Activated CD4-positive, alpha-beta memory T cell treated with anti-CD3 and anti-CD28 coated beads, Interleukin-2, amount 10 ng/mL, durations not matched to agents 7 days and 5 days (primary cell): ENCODE measurements at places on chromosomes 1 and 21. TPM values are rescaled to one million over a fixed set of nuclear protein-coding genes. Genes with fewer than 3 reads are reported as not detected.
A peak's percentile ranks its signal among the peaks of the same experiment; 100 is the strongest.

The DNM3 gene
- 2.0 TPM for total RNA-seq

The BNIPL gene
- total RNA-seq, result 1.2 TPM

The NPR1 gene
- not detected for total RNA-seq

The ADGRL4 gene
- total RNA-seq, result not detected

The SGIP1 gene
- 0.08 TPM for total RNA-seq

The CFHR2 gene
- not detected for total RNA-seq

DNA sequence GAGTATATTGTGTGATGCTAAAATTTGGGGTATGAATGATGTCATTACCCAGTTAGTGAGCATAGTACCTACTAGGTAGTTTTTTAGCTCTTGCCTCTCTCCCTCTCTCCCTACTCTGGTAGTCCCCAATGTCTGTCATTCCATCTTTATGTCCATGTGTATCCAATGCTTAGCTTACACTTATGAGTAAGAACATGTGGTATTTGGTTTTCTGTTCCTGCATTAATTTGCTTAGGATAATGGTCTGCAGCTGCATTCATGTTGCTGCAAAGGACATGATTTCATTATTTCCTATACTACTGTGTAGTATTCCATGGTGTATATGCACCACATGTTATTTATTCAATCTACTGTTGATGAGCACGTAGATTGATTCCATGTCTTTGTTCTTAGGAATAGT is 54.4 kb upstream of the NEGR1 start:
- no peaks in the 10 kb centered on the region for H3K27me3 ChIP-seq
- no peak overlapping the region for H3K27ac ChIP-seq
- no peak overlapping the region for H3K4me3 ChIP-seq
- H3K36me3 ChIP-seq, result no peaks in the 10 kb centered on the region
- no peak for DNase-seq
- no peaks in the 10 kb centered on the region for H3K4me1 ChIP-seq

GRCh38 chr1:12616709-12617373 is 1.2 kb downstream of the DHRS3 start:
- peak overlapping the region; percentile 96 for H3K4me3 ChIP-seq
- H3K4me1 ChIP-seq, result peaks cover 70% of the 10 kb centered on the region
- H3K36me3 ChIP-seq, result peaks cover 13% of the 10 kb centered on the region
- peak overlapping the region; percentile 86 for H3K27ac ChIP-seq
- peaks cover 15% of the 10 kb centered on the region for H3K27me3 ChIP-seq

DNA sequence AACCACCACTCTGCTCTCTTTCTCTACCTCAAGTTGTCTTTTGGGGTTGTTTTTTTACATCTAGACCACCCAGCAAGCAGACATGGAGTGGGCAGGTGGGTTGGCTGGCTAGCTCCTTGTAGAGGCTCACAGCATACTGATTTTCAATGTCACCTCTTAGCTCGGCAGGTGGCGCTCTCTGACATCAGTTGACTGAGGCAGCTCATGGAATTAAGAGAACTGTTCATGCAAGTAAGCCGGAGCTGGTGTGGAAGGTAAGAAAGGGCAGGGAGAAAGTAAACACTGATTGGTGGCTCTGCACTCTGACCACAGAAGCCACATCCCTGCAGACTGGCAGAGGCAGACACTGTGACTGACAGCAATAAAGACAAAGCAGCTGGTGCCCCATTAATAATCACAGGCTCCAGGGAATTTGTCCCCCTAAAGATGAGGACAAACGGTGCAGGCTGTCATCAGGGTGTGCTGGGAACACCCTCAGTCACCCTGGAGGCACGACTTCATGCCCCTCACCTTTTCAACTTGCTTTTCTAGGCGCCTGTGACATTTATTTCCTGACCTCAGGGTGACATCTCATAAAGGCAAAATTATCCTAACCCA is 226.8 kb downstream of the LMX1A start:
- no peaks in the 10 kb centered on the region for H3K4me1 ChIP-seq
- no peak overlapping the region for H3K4me3 ChIP-seq
- DNase-seq, result peak; percentile 56
- H3K27ac ChIP-seq, result no peak overlapping the region
- H3K27me3 ChIP-seq, result peaks cover 4% of the 10 kb centered on the region

GRCh38 chr1:6627031-6627430 is 2.4 kb downstream of the THAP3 start:
- H3K27ac ChIP-seq, result no peak overlapping the region
- no peak for DNase-seq
- peak overlapping the region; percentile 87 for H3K4me3 ChIP-seq
- no peaks in the 10 kb centered on the region for H3K27me3 ChIP-seq
- H3K4me1 ChIP-seq, result peaks cover 33% of the 10 kb centered on the region

- no peak overlapping the region for H3K27ac ChIP-seq
- peaks cover 10% of the 10 kb centered on the region for H3K4me1 ChIP-seq
- no peak overlapping the region for H3K4me3 ChIP-seq
- H3K36me3 ChIP-seq, result no peaks in the 10 kb centered on the region
- DNase-seq, result no peak
Measured at GRCh38 chr21:44686843-44687561, 5.0 kb upstream of the KRTAP12-1 start.

- H3K4me1 ChIP-seq, result peaks cover 58% of the 10 kb centered on the region
- peak overlapping the region; percentile 9 for H3K4me3 ChIP-seq
Measured at GRCh38 chr1:209714338-209714737, 9.7 kb downstream of the HSD11B1 start.

DNA sequence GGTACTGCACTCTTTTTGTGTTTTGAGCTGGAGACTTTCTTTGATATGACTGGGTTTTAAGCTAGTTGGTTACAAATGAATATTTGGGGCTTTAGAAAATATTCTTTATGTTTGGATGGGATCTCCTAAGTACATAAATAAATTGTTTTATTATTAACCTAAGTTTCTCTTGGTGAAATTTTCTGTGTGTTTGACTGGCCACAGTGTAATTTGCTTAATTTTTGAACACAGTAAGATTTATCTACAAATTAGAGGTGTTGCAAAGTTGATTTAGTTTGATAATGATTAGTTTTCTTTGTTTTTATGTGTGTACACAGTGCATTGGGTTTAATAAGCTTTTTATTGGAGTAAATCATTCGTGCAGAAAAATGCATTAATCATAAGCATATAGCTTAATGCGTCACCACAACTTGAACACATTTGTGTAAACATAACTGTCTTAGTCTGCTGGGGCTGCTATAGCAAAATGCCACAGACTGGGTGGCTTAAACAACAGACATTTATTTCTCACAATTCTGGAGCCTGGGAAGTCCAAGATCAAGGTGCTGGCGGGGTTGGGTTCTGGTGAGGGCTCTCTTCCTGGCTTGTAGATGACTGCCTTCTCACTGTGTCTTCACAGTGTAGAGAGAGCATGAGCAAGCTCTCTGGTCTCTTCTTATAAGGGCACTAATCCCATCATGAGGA is 17.4 kb upstream of the SLC6A9 start:
- H3K4me1 ChIP-seq, result peaks cover 18% of the 10 kb centered on the region
- no peak overlapping the region for H3K27ac ChIP-seq
- peaks cover 9% of the 10 kb centered on the region for H3K27me3 ChIP-seq
- DNase-seq, result no peak

DNA sequence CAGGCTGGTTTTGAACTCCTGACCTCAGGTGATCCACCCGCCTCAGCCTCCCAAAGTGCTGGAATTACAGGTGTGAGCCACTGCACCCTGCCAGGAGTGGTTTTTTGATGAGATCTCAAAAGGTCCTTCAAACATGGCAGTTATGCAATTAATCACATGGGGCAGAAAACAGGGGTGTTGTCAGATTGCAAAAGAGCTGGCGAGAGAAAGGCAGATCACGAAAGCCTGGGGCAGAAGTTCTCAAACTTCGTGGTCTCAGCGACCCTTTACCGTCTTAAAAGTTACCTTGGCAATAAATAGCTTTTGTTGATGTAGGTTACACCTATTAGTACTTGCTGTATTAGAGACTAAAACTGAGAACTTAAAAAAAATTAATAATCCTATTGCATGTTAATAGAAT is 16.1 kb downstream of the CNR2 start:
- H3K27me3 ChIP-seq, result peaks cover 21% of the 10 kb centered on the region
- no peak overlapping the region for H3K4me3 ChIP-seq
- H3K27ac ChIP-seq, result no peak overlapping the region
- no peak for DNase-seq

- H3K4me3 ChIP-seq, result no peak overlapping the region
- H3K27me3 ChIP-seq, result no peaks in the 10 kb centered on the region
- no peak overlapping the region for H3K27ac ChIP-seq
- DNase-seq, result no peak
Measured at GRCh38 chr1:40966417-40966816, 13.1 kb upstream of the CTPS1 start.
